CD4-positive, alpha-beta memory T cell (primary cell): ENCODE measurements at places on chromosomes 5 and 9.

DNA sequence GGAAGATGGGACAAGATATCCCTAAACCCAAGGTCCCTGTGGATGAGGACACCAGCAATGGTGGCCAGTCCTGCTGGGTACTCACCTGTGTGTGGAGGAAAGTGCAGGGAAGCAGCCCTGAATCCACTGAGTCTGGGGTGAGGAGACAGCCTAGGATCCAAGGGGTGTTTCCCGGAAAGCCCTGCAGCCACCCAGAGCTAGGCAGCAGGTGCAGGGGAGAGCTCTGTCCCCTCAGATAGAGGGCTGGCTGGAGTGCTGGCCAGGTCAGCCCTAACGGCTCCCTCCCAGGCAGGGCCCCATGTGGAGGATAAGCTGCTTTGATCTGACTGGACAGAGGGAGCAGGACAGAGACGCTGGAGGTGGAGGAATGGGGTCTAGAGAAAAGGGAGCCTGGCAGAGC, 344.7 kb upstream of the IRX4 start:
- DNase-seq = no peak

GRCh38 chr9:73259086-73259696, 107.5 kb downstream of the ANXA1 start:
- DNase-seq = no peak

- no peak for DNase-seq
Observed at GRCh38 chr9:22214021-22214420, 204.9 kb upstream of the CDKN2B start.

DNA sequence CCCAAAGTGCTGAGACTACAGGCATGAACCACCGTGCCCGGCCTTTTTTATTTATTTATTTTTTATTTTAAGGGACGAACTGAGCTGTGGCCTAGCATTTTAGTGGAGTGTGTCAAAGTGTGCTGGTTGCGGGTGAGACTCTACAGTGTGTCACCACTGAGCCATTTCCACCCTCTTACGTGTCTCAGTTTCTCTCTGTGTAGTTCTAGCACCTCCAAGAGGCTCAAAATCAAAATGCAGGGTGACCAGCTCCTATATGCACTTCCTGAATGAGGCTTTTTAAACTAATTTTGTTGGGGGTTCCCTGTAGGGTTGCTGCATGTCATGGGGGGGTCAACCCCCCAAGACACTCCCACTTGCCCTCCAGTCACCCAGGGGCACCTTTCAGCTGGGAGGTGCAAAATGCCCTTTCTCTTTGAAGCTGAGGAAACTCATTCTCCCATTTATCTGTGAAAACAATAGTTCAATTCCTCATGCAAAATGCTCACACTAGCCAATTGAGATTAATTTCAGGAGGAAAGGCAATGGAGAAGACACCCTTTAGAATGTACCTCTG, 69.3 kb downstream of the COL15A1 start:
- DNase-seq = peak; percentile 12

DNA sequence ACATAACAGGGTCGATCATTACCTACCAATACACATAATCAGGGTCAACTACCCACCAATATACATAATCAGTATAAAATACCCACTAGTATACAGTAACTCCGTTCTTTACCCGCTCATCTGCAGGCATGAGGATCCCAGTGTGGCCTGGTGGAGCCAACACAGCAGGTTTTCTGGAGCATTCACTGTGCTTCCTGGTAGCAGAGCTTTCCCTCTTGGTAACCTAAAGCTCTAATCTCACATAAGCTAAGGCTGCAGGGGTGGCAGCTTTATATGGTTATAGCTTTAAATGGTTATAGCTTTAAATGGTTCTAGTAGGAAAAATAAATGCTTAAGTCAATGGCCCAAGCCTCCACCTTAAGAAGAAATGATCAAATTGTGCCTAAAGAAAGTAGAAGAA, 11.9 kb downstream of the LCN1 start:
- no peak for DNase-seq

- DNase-seq = no peak
Observed at GRCh38 chr5:59000211-59000610, 417.3 kb downstream of the RAB3C start.

- no peak for DNase-seq
Observed at GRCh38 chr5:14438195-14438606, 143.4 kb upstream of the OTULINL start.

DNA sequence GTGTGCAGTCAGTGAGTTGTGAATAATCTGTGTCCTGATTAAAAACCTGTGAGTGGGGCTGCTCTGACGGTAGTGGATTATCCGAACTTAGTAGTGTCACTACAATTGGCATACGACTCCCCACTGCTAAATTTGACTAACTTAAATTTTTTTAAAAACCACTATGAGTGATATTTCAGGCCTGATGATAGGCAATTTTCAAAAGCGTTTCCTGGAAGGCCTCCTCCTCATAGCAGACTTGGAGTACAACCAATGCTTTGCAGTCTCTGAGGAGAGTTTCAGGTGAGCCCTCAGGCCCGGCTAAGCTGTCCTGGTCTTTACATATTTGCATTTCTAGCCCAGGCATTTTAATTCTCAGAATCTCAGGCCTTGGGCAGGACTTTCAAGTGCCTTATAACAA, 10.8 kb downstream of the BTNL8 start:
- DNase-seq = no peak

DNA sequence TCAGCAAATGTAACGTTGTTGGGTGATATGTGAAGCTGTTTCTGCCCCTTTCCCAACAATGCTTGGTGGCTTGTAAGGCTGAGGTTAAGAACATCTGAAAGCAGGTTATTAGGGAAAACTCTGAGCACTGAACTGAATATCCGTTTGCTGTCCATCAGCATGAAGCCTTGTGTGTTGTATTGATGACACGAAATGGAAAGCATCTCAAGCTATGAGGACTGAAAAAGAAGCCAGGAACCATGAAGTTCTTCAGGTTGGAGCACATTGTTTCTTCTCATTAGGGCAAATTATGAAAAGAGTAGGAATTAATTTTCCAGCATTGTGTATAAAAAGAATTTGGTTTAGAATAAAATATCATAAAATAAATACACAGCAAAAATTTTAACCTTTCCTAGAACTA, 106.8 kb downstream of the IZUMO3 start:
- DNase-seq = no peak

DNA sequence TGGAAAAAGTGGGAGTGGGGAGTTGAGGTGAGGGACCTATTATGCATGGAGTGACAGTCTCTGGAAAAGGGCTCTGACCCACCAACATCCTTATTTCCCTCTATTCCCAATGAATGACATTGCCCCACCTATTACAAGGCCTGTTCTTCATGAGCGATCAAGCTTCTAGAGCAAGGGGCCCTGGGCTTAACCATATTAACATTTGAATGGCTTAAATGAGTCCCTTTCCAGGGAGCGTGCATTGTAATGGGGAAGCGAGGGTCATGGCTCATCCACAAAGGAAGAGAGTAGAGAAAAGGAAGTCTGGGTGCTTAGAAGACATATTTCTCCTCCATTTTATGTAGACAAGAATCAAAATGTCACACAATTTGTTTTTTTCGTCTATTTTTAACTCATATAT, 255.5 kb downstream of the CAAP1 start:
- DNase-seq = no peak

GRCh38 chr9:32783168-32783891, at the start of gene TMEM215:
TSS of gene TMEM215 (plus strand) at chr9:32783540. CDS start at chr9:32784184, 644 bp downstream.
- no peak for DNase-seq

DNA sequence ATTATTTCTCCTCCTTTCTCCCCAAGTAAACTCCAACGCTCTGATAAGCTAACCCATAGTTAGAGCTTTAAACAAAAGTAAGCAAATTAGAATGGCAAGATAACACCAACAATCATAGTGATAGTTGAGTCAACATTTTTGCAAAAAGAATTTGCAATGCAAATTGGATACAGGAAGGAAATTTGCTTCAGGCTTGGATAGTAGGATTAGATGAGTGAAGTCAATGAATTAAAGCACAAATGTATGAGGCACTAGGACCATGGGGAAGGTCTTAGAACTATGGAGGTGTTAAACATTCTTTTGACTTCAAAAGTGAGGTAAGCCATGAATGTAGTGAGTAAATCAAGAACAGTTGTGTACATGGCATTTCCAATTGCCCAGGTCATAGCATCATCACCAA, 289.8 kb upstream of the GRAMD2B start:
- no peak for DNase-seq

DNA sequence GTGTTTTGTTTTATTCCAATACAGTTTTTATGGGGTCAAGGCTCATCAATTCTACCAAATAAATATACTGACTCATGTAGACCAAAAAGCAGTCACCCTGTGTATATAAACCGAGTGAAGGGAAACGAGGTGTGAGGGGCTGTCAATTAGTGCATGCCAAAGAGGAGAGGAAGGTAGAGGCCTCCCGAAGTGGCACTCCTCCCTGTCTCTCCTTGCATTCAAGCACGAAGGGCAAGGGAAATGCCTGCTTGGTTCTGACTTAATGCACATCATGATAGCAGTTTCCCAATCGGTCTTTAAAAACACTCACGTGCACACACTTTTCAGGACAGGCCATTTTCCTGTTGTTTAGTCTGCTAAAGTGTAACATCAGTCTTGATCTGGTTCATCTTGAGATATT, 125.6 kb upstream of the SLCO6A1 start:
- no peak for DNase-seq

DNA sequence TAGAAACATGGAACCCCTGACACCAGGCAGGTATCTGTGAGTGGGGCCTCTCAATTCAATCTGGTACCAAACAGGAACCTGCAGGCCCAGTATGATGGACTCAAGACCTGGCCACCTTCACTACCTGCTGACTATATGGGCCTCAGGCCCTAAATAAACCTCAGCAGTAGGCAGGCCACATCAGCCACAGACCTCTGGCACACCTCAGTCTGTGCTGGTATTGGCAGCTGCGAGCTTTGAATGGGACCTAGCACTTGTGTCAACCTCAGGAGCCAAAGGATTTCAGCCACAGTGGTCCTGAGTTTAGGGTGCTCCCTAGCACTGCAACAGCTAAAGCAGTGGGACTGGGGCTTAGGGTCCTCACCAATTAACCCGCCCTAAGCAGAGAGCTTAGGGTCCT, 325.5 kb downstream of the ZNF608 start:
- DNase-seq = no peak

- DNase-seq = no peak
Observed at GRCh38 chr9:32423371-32423770, 38.9 kb downstream of the ACO1 start.

GRCh38 chr9:131781069-131781468, 41.2 kb upstream of the RAPGEF1 start:
- DNase-seq = no peak

GRCh38 chr5:179620703-179621350, 2.6 kb downstream of the HNRNPH1 start:
- DNase-seq = no peak

DNA sequence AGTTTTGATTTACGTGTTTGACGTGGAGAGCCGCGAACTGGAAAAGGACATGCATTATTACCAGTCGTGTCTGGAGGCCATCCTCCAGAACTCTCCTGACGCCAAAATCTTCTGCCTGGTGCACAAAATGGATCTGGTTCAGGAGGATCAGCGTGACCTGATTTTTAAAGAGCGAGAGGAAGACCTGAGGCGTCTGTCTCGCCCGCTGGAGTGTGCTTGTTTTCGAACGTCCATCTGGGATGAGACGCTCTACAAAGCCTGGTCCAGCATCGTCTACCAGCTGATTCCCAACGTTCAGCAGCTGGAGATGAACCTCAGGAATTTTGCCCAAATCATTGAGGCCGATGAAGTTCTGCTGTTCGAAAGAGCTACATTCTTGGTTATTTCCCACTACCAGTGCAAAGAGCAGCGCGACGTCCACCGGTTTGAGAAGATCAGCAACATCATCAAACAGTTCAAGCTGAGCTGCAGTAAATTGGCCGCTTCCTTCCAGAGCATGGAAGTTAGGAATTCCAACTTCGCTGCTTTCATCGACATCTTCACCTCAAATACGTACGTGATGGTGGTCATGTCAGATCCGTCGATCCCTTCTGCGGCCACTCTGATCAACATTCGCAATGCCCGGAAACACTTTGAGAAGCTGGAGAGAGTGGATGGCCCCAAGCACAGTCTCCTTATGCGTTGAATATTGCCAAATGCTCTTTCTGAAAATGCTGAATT, 850 bp downstream of the RRAGA start:
- DNase-seq = peak; percentile 11

DNA sequence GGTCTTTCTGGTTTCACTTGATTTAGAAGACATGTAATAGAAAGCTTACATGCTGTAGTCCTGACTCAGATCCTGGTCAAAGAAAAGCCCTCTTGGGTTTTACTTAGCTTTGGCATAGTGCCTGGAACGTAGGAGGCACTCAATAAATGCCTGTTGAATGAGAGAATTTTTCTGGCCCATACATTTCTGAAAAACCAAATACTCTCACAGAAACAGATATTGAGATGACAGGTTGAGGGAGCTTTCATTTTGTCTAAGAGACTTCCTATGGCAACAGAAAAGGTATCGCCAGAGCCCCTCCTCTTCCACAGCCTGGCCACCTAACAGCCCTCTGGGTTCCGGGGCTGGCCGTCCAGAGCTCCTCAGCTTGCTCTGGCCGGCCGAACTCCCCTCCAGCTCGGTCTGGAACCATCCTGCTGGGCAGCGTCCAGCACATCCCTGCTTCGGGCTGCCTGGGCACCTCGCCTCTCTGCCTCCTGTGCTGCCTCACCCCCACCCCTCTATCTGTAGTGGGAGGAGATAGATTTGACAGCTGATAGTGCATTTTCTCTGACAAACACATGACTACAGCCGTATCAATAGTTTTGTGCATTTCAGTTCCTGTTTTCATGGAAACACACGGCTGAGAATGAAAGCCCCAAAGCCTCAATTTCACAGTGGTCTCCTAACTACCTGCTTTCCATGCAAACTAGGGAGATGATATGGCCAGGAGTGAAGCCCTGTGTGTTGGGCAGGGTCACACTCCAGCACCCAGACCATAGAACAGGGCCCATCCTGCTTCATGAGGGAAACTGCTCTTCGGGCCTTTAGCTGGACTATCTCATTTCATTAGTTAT, 1.1 kb downstream of the IL4 start:
- DNase-seq = no peak
